ENCODE measurements at places on chromosomes 11 and 22. TPM values are rescaled to one million over a fixed set of nuclear protein-coding genes. Genes with fewer than 3 reads are reported as not detected.

Gene OR4C3
- not detected for total RNA-seq

Gene CARD18
- total RNA-seq: not detected

Gene TRPM5
- total RNA-seq: not detected

DNA sequence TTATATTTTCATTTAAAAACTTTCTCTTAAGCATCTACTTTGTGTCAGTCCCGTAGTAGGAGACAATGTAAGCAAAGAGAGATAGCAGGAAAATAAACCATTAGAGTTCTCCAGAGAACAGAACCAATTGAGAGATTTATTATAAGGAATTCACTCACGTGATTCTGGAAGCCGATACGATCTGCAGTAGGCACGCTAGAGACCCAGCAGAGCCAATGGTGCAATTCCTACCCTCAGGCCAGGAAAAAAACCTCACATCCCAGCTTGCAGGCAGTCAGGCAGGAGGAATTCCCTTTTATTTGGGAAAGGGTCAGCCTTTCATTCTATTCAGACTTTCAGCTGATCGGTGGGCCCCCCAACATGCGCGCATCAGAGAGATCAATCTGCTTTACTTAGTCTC, 7.3 kb upstream of the PLEKHA7 start:
- no peak for DNase-seq

DNA sequence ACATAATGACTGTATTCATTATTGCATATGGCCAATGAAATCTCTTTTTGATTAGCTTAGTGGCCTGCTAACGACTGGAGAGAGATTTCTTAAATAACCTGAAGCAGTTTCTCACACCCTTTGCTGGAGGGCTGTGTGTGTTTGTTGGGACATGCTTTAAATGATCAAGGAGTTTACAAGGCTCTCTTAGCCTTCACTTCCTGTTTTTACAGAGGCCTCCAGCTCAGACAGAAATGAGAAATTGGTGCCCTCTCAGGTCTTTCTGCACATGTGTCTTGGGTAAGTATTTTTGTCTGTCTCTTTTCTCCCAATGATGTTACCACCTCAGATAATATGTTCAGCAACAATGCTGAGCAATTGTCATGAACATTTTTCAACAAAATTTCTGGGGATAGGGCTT, 884.4 kb upstream of the CNTN5 start:
- DNase-seq: no peak

- DNase-seq: no peak
These were observed 7.7 kb downstream of the H19 start for GRCh38 chr11:1989953-1990352.

GRCh38 chr22:38148245-38148644, 33.4 kb downstream of the PLA2G6 start:
- DNase-seq: no peak

GRCh38 chr11:85845124-85845631, 10.0 kb upstream of the CCDC83 start:
- DNase-seq: no peak

GRCh38 chr22:27850000-27850521, 48.5 kb upstream of the MN1 start:
- peak; percentile 45 for DNase-seq

- no peak for DNase-seq
These were observed 270.5 kb upstream of the SORL1-AS1 start for GRCh38 chr11:121723246-121723741.

DNA sequence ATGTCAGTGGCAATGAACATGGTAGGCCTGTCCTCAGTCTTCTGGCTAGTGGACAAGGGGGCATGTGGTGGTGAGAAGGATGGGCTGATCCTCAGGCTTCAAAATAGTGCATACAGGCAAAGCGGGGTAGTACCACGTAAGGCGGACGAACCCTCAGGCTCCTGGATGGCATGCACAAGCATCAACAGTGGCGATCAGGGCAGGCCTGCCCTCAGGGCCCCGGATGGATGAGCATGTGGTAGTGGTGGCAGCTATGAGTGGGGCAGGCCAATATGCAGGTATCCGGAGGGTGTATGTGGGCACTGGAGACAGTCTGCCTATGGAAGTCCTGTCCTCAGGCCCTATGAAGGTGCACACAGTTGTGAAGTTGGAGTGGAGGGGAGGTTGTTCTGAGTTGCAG, 163.8 kb downstream of the GUCY1A2 start:
- no peak for DNase-seq

All from glomerular endothelial cell (primary cell).